ENCODE measurements at places on chromosomes 13 and 19.

DNA sequence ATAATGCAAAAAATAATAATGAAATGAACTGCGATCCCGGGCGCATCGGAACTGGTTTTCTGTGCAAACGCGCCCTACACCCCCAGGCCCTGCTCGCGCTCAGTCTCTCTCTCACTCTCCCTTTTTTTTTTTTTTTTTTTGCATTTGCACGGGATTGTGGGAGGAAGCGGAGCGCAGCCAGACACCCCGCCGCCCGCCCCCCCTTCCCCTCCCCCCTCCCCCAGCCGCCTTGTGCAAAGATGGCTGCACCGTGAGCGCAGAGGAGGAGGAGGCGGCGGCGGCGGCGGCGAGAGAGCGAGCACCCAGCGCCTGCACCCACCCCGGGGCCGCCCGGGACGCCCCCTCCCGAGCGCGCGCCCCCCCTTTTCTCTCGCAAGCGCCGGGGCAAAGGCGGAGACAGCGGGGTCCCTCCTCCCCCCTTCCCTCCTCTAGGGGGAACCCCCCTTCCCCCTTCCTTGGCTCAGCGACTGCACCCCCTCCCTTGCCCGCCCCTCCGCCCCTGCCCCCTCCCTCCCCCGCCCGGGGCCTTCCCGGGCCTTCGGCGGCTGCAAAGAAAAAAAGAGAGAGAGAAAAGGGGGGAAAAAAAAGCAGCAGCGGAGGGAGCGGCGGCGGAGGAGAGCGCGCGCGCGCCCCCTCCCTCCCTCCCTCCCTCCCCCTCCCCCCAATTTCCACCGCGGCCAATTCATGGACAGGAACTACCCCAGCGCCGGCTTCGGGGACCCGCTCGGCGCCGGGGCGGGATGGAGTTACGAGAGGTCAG, at the start of gene PRR12:
Gene PRR12, plus strand, starts transcription at position 212 of the 760 bp plus-strand sequence. Its CDS starts 473 bp downstream, at position 685.
- DNase-seq: peak; percentile 72

DNA sequence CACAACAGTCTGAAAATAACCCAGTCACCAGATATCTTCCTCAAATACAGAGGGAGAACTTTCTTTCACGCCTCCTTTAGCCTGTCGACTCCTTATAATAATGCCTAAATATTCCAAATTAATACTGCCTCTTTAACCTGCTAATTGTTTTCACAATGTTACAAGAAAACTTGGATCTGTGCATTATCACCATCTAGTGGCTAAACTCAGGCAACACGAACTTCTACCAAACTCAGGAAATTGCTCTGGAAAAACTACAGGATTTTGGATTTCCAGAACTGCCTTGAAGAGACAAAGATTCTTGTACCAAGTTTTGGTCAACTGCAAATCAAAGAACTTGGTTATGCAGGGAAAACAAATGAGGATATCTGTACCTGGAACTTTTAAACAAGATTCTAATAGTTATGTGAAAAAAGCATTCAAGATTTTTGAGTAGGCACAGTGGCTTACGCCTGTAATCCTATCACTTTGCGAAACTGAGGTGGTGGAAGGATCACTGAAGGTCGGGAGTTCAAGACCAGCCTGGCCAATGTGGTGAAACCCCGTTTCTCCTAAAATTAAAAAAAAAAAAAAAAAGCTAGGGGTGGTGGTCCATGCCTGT, 10.8 kb downstream of the CLN5 start:
- no peak for DNase-seq

DNA sequence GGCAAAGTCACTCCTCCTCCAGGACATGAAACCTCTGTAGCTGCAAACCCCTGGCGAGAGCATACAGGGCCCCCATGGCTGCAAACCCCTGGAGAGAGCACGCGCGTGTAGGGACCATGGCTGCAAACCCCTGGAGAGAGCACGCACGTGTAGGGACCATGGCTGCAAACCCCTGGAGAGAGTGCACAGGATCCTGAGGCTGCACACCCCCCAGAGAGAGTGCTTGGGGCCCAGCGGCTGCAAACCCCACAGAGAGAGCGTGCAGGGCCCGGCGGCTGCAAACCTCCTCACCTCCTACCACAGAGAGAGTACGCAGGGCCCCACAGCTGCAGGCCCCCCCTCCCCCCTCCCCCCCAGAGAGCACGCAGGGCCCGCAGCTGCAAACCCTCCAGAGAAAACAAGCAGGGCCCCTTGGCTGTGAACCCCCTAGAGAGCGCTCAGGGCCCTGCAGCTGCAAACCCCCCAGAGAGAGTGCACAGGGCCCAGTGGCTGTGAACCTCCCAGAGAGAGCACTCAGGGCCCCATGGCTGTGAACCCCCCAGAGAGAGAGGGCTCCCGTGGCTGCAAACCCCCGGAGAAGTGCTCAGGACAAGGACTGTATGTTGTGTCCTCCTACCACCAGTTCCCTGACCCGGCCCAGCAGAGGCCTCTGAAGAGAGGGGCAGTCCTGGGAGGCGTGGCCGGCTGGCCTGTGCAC, 7.3 kb downstream of the ADPRHL1 start:
- no peak for DNase-seq

DNA sequence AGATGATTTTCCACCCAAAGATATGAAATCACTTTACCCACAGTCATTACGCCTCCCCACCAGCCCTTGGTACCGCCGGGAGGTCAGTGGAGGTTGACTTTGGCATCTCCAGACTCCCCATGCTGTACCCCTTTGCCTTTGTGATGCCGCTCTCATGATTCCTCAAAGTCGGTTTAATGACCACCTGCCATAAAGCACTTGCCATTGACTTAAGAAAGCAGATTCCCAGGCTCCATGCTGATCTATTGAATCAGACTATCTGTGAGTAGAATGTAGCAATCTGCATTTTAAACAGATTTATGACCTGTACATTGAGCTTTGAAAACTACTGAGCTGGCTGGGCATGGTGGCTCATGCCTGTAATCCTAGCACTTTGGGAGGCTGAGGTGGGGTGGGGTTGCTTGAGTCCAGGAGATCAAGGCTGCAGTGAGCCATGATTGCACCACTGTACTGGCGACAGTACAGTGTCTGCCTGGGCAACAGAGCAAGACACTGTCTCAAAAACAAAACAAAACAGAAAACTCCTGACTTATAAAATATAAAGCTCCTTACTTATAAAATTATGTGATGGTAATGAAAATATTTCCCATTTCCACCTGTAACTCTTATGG, 235.2 kb downstream of the KLF5 start:
- DNase-seq: no peak

GRCh38 chr13:113763961-113764792, 5.2 kb downstream of the TMEM255B start:
- no peak for DNase-seq

DNA sequence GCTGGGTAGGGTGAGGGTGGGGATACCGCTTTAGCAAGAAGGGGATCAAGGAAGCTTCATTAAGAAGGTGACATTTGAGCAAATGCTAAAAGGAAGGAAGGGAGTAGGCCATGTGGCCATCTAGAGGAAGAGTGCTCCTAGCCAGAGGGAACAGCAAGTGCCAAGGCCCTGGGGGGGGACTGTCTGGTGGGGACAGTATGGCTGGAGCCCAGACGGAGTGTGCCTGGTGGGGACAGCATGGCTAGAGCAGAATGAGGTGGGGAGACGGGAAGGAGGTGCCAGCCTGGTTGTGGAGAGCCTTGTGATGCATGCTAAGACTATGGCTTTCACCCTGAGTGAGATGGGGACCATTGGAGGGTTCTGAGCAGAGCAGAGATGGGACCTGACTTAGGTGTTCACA, 2.1 kb upstream of the TGFB1 start:
- DNase-seq: no peak

Data from activated naive CD4-positive, alpha-beta T cell treated with anti-CD3 and anti-CD28 coated beads, Interleukin-2, amount 50 U/mL, for 16 hours (primary cell).